CD4-positive, alpha-beta T cell treated with Interleukin-1 beta for 1 hour (primary cell): ENCODE measurements at places on chromosomes 12 and 14.

DNA sequence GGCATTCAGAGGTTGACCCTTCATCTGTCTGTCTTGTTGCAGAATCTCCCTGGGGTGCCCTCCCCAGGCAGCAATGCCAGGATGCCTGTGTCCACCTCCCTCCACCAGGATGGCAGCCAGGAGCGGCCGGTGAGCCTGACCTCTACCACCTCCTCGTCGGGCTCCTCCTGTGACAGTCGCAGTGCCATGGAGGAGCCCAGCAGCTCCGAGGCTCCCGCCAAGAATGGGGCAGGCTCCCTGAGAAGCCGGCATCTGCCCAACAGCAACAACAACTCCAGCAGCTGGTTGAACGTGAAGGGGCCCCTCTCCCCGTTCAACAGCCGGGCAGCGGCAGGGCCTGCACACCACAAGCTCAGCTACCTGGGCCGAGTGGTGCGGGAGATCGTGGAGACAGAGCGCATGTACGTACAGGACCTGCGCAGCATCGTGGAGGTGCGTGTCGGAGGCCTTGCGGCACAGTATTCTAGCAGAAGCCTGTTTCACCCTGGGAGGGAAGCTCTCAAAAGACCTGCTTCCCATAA is 23.4 kb downstream of the PLEKHG3 start:
- DNase-seq: no peak

DNA sequence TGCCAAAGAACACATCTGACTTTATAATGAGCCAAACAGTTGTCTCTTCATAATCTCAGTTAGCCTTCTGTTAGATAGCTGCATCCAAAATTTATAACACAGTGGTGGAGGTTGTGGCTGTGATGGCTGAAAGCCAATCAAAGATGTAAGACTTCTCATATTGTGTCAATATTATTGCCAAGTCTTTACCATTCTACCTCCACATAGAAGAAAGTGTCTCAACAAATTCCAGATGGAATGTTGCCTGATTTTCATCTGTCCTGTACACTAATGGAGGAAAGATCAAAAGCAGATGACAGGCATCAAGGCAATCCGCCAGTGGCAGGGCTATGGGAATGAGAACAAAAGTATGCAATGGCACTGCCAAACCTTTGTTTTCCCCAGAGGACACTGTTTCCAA is 813.1 kb upstream of the NOVA1 start:
- DNase-seq: no peak

- peak; percentile 75 for DNase-seq
Observed at GRCh38 chr12:116551952-116552772, 7.0 kb upstream of the MAP1LC3B2 start.

GRCh38 chr12:47698055-47698454 is 7.8 kb downstream of the RPAP3 start:
- no peak for DNase-seq

DNA sequence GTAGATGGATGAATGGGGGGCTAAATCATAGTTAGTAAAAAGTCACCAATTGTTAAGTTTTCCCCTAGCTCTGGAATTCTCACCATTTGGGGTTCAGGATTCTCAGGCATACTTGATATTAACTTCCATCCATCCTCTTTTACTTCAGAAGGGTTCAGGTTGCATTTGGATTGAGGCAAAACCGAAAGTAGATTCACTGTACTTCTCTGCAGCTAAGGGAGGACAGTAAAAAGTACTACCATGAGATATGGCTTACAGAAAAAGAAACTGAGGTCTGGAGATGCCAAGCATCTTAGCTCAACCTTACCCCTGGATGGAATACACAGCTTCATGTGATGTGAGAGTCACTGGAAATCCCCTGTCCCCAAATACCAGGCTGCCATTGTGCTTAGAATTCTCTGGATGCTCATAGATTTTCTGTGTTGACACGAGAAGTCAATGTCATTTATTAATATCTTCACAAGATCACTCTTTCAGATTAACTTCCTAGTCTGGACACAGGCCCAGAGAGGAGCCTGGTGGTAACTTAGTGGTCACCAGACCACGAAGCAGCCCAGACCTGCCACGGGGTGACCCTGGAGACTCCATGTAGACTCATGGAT is 87.1 kb downstream of the SSPN start:
- no peak for DNase-seq

- DNase-seq: no peak
Observed at GRCh38 chr14:72894623-72895378, 900 bp upstream of the DPF3 start.

DNA sequence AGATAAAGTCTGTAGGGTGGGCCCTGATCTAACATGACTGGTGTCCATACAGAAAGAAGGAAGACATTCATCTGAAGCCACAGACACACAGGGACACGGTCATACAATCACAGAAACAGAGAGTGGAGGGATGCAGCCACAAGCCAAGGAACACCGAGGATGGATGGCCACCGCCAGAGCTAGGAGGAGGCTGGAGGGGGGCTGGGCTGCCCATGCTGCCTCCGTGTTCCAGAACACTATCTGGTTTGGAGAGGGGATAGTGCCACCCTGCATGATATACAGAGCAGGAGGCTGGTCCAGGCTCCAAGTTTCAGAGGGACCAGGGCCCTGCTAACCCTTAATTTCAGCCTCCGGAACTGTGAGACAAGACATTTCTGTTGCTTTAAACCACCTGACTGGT is 8.7 kb downstream of the KRT75 start:
- no peak for DNase-seq
